ENCODE measurements at places on chromosomes 1 and 21. TPM values are rescaled to one million over a fixed set of nuclear protein-coding genes. Genes with fewer than 3 reads are reported as not detected.
A peak's percentile ranks its signal among the peaks of the same experiment; 100 is the strongest.

DHDDS gene
- 49.5 TPM for total RNA-seq

C1orf232 gene
- not detected for total RNA-seq

PCP4L1 gene
- total RNA-seq: 3.8 TPM

CD5L gene
- total RNA-seq: not detected

GSTM2 gene
- total RNA-seq: 8.9 TPM

- H3K4me1 ChIP-seq: no peaks in the 10 kb centered on the region
- no peak overlapping the region for H3K27ac ChIP-seq
- DNase-seq: no peak
Observed at GRCh38 chr1:210456731-210457255, 128.1 kb downstream of the HHAT start.

DNA sequence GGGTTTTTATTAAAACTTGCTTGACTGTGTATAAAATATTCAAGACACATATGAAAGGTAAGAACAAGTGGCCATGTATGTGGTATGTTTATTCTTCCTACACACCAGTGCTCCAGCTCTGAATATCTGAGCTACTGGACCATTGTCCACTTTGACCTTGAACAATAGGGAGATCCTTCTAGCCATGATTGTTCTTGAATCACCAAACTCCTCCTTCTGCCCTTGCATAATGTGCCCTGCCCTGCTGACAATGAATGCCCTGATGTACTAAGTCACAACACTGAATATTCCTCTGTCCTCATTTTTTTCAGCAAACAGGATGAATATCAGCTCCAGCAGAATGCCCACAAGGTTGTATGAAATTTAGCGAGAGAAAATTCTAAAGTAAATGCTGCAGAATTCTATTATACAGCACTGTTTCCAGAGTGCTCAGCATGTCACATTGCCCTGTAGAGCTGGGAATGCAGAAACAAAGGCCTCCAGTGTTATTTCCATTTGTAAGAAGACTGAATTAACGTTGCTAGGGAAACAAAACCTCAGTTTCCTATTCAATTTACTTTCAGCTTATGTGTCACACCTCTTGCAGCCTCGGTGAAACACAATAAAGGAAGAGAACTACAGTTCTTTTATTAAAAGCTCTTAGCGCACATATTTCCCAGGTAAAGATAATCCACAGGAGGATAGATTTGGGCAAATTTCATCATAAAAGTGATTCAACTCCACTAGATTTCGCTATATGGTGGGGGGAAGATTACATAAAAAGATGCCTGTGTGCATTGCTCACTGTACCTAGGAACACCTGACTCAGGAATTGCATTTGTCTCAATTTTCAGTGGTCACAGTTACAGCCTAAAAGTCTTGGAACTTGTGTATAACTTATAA lies 187.4 kb upstream of the ATP1B1 start:
- H3K4me3 ChIP-seq: no peak overlapping the region
- peaks cover 21% of the 10 kb centered on the region for H3K4me1 ChIP-seq
- no peaks in the 10 kb centered on the region for H3K27me3 ChIP-seq
- no peaks in the 10 kb centered on the region for H3K36me3 ChIP-seq
- peak overlapping the region; percentile 30 for H3K27ac ChIP-seq

DNA sequence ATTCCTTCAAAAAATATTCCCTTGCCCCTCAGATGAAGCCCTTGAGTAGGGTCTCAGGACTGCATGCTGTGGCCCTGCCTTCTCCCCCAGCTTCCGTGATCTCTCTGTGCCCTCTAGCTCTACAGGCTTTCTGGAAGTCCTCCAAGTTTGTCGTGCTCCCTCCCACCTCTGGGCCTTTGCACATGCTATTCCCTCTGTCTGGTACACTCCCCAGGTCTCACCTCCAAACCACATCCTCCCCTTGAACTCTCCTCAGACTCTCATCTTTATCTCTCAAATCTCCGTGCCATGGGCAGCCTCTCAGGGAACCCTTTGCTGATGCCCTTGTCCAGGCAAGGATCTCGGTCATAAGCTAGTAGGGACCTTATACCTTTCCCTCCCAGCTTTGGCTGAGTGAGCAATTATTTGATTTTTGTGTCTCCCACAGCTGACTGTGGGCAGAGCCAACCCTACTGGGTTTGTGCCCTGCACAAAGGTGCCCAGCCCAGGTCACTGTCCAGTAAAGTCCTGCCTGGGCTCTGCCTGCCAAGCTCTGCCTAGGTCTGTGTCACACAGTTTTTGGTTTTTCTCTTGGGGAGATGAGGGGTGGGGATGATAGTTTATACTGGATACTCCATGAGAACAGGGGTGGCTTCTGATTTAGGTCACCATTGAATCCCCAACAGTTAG lies 188.1 kb downstream of the ZNF281 start:
- DNase-seq: no peak
- peaks cover 22% of the 10 kb centered on the region for H3K4me1 ChIP-seq
- no peaks in the 10 kb centered on the region for H3K27me3 ChIP-seq
- no peaks in the 10 kb centered on the region for H3K36me3 ChIP-seq
- no peak overlapping the region for H3K4me3 ChIP-seq

- H3K27me3 ChIP-seq: no peaks in the 10 kb centered on the region
- H3K4me3 ChIP-seq: no peak overlapping the region
- no peak for DNase-seq
- no peak overlapping the region for H3K27ac ChIP-seq
Observed at GRCh38 chr21:37153935-37154350, 80.9 kb downstream of the TTC3 start.

DNA sequence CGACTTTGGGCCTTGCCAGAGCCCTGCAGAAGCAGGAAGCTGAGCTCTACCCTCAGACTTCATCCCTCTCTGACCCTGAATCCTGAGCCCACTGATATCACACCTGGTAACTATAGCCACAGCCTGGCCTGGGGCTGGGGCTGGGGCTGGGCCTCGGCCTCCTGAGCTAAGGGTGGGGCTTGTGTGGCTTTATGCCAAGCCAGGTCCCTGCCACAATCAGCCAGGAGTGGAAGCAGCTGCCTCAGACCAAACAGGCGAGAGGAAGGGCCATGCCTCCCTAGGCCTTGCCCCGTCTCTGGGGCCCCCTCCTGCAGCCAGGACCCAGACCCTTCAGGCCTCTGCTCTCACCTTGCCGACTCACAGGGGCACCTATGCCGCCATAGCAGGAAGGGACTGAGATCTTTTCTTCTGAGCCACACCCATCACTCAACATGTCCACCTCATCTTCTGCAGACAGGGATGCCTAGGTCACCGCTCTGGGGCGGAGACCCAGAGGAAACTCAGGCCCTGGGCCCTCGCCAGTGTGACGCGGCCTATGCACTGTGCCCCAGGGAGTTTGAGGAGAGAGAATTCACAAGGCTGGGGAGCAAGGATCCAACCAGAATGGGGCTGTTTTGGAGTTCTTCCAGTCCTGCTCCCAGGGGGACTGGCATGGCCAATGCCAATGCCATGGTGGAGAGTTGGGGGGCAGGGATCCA lies 5.7 kb downstream of the UBXN11 start:
- DNase-seq: no peak
- H3K27me3 ChIP-seq: no peaks in the 10 kb centered on the region
- no peak overlapping the region for H3K4me3 ChIP-seq
- H3K4me1 ChIP-seq: peaks cover 5% of the 10 kb centered on the region

GRCh38 chr1:20555025-20555757 lies 2.8 kb downstream of the FAM43B start:
- H3K4me1 ChIP-seq: peaks cover 10% of the 10 kb centered on the region
- peaks cover 67% of the 10 kb centered on the region for H3K27me3 ChIP-seq
- no peaks in the 10 kb centered on the region for H3K36me3 ChIP-seq
- DNase-seq: no peak

Data from GM23338 (cell line).